ENCODE measurements at places on chromosomes 7 and 10.

GRCh38 chr7:27172315-27172774 lies 1.8 kb downstream of the HOXA10 start:
- DNase-seq: no peak

DNA sequence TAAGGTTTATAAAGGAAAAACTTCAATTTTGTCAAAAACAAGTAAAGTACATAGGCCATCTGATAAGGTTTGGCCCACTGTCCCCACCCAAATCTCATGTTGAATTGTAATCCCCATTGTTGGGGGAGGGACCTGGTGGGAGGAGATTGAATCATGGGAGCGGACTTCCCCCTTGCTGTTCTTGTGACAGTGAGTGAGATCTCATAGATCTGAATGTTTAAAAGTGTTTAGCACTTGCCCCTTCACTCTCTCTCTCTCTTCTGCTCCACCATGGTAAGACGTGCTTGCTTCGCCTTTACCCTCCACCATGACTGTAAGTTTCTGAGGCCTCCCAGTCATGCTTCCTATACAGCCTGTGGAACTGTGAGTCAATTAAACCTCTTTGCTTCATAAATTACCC lies 18.2 kb downstream of the MRPL32 start:
- no peak for DNase-seq

- no peak for DNase-seq
Measured at GRCh38 chr7:86951895-86952294, 107.6 kb downstream of the ELAPOR2 start.

DNA sequence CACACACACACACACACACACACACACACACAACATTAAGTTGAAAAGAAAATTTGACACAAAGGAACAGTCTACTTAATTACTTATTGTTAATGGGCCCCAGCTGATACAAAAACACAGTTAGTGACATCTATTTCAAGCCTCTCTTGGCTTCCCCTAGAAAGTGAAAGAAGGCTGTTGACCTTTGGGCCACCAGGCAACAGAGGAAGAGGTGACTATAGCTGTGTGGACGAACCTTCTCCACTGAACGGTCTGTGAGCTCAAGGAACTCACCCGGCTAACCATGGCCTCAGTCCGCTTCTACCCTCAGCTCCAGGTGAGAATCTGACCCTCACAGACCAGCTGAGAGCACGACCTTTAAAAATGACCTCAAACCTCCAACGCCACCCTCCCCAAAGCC lies 32.9 kb upstream of the CALN1 start:
- DNase-seq: no peak

- DNase-seq: no peak
Measured at GRCh38 chr7:2384354-2385243, 18.8 kb upstream of the CHST12 start.

- no peak for DNase-seq
Measured at GRCh38 chr10:116147147-116147905, 125.7 kb downstream of the GFRA1 start.

DNA sequence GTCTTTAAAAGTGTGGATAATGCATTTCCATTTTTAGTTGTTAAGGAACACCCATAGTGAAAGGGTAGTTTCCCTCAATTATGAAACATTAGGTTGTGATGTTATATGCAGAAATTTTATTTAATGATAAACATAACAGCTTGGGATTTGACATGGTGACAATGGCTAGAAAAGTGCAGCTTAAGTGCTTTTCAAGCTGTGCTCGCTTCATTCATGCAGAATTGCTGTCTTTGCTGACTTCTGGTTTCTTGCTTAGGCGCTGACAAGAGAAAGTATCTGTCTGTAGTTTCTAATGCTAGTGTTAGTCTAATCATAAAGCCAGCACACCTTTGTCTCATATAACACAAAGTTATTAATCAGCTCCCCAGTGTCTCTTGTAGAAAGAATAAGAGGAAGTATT lies 170.0 kb downstream of the ARL5B start:
- DNase-seq: no peak

GRCh38 chr10:33335801-33336581 lies 1.5 kb upstream of the NRP1 start:
- DNase-seq: peak; percentile 82

- no peak for DNase-seq
Measured at GRCh38 chr7:88597941-88598425, 161.5 kb upstream of the ZNF804B start.

GRCh38 chr7:94507962-94508361 lies 1.6 kb upstream of the CASD1 start:
- DNase-seq: no peak

- DNase-seq: no peak
Measured at GRCh38 chr10:87636313-87636915, 23.3 kb upstream of the PAPSS2 start.
